T-helper 9 cell (primary cell): ENCODE measurements at places on chromosomes 11 and 22.

GRCh38 chr11:131858505-131858904, 488.1 kb downstream of the NTM start:
- no peak for DNase-seq

DNA sequence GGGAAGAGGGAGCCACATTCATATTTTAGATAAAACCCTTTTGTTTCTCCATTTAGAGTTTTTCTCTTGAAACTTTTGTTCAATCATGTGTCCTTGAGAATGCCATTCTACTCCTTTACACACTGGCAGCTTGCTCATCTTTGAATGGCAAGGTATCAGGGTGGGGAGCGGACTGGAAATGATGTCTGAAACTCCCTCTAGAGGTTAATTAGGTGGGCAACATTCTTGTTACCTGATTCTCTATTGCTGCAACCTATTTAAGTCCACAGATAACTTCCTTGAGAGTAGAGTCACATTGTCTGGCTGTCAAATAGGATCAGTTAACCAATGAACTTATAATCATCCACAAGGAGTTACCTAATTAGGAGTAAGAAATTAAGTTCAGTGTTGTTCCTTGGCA, 533.6 kb upstream of the API5 start:
- no peak for DNase-seq

DNA sequence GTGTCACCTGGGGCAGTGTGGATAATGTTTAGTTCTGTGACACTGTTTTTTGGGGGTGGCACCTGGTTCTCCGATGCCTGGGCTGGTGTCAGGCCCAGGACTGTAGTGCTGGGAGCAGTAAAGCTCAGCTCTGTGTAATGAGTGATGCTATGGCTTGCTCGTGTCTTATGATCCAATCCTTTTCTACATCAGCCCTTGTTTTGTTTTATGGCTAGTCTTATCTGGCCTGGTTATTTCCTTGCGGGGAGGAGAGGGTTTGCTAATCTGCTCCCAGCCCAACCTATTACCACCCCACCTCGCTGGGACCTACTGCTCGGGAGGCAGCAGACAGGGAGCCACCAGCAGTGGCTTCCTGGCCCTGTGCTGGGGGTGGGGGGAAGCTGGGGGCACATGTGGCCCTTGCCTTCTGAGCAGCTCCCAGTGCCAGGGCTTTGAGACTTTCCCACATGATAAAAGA, 35.0 kb upstream of the TPBGL start:
- DNase-seq: no peak

GRCh38 chr11:45918962-45919675, 1.4 kb upstream of the PEX16 start:
- no peak for DNase-seq

DNA sequence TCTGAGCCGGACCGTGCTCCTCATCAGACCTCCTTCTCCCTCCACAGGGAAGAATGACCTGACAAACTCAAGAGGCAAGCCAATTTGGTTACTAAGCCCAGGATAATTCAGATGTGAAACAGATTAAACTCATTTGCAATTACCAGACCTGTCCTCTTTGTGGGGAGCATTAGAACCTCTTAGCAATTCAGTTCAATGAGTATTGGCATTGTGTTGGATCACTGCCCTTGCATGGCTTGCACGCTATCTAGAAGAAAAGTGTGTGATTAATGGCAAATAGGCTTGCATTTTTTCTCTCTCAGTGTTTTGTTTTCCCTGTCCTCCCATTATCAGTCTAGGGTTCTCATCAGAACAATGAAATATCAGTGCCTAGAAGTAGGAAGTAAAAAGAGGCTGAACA, 365.6 kb downstream of the OPCML start:
- no peak for DNase-seq

DNA sequence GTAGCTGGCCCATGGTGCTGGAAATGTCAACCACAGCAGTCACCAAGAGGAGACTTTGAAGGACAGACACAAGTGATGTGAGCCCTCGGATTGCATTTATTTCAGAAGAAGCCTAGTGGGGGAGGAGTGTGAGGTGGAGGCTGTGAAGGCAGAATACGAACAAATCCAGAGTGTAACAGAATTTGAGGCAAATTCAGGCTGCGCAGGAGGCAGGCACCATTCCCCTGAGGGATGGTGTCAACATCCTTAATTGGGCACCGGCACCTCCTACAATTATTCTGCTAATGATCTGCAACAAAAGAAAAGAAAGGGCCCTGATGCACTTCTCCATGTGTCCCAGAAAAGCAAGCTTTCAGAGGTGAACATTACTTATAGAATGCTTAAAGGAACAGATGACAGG, 32.2 kb downstream of the CWC15 start:
- DNase-seq: no peak

- DNase-seq: no peak
Measured at GRCh38 chr11:89625171-89625570, 84.9 kb upstream of the TRIM77 start.

DNA sequence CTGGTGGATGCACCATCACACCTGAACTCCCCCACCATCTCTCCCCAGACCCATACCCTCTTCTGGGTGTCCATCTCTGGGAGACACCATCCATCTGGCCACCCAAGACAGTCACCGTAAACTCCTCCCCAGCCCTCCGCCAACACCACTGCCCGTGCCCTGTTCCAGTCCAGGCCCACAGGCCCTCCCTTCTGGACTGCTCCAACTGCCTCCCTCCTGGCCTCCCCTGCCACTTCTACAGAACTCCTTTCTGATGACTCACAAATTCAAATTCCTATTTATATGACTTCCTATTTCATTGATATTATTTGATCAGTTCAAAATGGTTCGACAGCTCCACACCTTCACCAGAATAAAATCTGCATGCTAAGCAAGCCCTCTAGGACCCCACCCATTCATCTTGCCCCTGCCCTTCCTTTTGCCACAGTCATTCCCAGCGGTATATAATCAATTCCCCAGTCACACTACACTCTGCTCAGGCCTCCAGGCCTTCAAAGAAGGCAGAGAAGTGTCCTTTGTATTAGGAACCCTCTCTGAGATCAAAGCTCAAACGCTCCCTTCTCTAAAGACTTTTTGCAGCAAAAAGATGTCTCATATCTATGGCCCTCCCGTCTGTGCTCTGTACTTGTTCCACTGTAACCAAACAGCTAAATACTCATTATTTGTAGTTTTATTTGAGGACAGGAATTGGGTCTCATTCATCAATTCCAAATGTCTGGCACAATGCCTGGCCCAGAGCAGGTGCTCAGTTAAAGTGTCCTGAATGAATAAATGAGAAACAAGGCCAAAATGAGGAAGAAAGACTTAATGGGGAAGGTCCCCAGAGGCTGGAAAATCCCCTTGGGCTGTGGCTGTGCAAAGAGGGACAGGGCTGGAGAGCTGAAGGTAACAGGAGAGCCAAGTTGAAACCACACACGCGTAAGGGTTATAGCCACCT, 29.0 kb downstream of the MYH9 start:
- DNase-seq: no peak
